ENCODE measurements at places on chromosomes 13 and 19.

DNA sequence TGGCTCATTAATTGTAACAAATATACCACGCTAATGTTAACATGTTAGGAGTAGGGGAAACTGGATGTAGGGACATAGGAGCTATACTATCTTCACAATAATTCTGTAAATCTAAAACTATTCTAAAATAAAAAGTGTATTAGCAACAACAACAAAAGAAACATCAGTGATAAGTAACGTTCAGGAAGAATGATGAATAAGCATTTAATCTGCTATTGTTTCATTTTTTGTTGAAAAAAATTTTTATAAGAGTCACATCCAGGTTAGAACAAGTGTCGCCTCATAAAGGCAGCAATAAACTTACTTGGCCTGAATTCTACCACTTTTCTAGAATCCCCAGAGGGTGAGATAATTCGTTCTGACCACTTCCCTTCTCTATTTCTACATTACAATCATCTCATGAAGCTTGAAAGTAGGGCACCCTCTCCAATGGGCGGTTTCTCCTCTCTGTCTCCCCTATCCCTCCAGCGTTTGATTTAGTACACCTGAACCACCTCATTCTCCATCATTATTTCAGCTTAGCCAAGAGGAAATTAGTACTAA, 253.1 kb upstream of the IPO5 start:
- DNase-seq: no peak

DNA sequence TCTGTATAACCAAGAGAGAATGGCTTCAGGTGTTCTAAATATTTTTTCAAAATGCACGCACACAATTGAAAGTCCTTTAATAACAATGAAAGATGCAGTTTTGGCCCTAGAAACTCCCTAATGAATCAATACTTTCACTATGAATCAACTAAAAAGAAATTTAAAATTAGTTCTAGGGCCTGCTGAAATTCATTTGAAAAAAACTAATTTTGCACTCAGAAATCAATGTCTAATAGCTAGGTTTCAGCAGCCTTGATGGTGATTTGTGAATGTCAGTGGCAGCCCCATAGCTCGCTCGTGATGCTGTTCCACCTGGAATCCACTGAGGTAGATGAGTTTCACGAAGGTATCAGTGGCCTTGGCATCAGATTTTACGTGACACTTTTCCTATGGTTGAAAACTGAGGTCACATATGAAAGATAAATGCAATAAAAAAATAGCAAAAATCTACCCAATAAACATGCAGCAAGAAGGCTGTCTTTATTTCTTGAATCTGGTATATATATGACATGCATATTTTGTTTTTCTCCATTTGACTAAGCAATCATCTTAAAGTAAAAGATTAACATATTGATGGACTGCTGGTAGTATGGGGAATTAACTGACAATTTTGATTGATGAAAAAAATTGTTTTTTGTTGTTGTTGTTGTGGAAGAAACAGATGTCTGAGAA, 141.0 kb downstream of the AKAP11 start:
- DNase-seq: no peak

- no peak for DNase-seq
Observed at GRCh38 chr13:46372071-46372470, 15.0 kb downstream of the RUBCNL start.

GRCh38 chr13:27534108-27534980, 84.0 kb upstream of the MTIF3 start:
- DNase-seq: no peak

DNA sequence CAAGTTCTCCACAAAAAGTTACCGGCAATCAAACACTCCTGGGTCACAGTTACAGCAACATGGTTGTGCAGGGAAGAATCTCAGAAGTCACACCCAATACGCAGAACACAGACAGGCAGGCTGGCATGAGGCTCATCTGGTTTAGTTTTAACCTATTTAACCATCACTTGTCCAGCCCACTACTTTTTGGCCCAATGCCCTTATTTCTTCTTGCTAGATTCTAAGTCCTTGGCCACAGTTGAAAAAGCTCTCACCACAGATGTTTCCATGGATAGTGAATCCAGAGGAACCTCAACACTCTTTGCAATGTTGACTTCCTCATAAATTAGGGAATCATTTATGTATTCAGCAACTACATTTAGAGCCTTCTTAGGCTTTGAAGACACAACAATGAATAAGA, 50.7 kb upstream of the FNDC3A start:
- no peak for DNase-seq

GRCh38 chr13:95793018-95793555, 116.1 kb downstream of the DNAJC3 start:
- no peak for DNase-seq

DNA sequence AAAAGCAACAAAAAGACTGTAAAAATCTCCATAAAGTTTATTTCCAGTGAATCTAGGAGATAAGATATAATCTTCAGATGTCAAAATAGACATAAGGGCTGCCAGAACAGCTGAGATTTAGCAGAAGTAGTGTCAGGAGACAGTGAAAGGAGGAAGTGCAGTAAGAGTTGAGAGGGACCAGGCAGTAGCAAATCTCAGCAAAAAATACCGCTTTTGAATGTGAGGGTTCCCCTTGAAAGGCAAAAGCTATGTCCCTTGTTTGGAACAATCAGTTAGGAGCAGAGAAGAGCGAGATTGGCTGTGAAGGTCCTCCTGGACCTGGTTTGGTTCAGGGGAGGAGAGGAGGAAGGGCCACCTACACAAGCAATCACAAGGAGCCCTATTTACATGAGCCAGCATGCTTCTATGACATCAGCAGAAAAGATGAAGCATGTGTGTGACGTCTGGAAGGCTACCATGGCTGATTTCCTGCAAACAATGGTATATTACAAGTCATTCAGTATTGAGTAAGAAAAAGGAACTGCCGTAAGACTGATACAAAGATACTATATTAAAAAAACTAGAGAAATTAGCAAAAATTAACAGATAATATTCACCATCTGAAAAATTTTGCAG, 98.9 kb upstream of the SIAH3 start:
- DNase-seq: no peak

- DNase-seq: no peak
Observed at GRCh38 chr13:63279136-63279535, 1863.5 kb upstream of the PCDH20 start.

GRCh38 chr13:98549728-98550317, 27.1 kb downstream of the STK24 start:
- DNase-seq: no peak

GRCh38 chr13:83865161-83866137, 16.8 kb downstream of the SLITRK1 start:
- DNase-seq: no peak

- DNase-seq: no peak
Observed at GRCh38 chr13:51270623-51271415, 48.6 kb downstream of the FAM124A start.

GRCh38 chr19:4923276-4923747, 14.0 kb downstream of the UHRF1 start:
- DNase-seq: no peak

DNA sequence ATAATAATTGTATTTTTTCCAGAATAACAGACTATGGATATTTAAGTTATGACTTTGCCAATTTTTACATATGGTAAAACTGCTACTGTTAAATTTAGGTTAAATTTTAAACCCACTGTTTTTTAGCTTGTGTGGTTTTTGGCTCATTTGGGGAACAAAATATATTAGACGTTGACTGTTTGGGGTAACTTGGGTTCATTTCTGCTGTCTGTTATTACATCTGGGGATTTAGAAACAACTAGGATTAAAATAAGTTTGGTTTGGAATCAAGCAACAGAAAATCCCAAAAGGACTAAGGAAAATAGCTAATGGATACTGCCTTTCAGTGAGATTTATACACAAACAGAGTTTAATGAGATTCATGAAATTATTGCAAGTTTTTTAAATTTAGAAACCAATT, 92.9 kb downstream of the ZNF100 start:
- DNase-seq: no peak

DNA sequence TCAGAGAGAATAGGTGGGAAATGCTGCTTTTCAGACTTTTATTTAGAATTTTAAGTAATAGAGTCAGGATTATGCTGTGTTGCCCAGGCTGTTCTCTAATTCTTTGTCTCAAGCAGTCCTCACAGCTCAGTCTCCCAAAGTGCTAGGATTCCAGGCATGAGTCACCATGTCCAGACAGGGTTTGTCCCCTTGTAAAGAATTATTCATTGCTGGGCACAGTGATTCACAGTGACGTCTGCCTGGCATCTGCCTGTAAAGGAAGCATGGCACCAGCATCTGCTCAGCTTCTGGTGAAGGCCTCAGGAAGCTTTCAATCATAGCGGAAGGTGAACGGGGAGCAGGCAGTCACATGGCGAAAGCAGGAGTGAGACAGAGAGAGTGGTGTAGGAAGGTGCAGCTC, 17.7 kb downstream of the ZNF763 start:
- DNase-seq: no peak

- no peak for DNase-seq
Observed at GRCh38 chr13:73365252-73365651, 306.4 kb downstream of the KLF5 start.

GRCh38 chr13:112983042-112983305, 14.0 kb downstream of the MCF2L start:
- no peak for DNase-seq

DNA sequence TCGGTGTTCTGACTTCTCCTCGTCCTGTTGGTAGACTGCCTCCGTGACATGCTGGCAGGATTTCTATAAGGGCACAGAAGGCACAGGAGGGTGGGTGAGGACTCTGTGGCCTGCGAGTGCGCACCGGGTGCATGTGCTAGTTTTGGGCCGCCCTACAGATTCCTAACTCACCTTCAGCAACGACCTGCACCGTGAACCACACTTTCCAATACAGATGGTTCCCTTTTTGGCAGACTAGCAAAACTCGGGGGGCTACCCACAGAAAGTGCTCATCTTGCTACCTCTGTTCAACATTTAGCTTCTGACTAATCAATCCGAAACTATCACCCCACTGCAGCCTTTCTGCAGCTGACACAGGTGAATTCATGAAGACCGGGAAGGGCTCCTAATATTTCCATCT, 14.1 kb upstream of the AMER2 start:
- DNase-seq: no peak

- no peak for DNase-seq
Observed at GRCh38 chr19:27752530-27753184, 1460.3 kb downstream of the UQCRFS1 start.

DNA sequence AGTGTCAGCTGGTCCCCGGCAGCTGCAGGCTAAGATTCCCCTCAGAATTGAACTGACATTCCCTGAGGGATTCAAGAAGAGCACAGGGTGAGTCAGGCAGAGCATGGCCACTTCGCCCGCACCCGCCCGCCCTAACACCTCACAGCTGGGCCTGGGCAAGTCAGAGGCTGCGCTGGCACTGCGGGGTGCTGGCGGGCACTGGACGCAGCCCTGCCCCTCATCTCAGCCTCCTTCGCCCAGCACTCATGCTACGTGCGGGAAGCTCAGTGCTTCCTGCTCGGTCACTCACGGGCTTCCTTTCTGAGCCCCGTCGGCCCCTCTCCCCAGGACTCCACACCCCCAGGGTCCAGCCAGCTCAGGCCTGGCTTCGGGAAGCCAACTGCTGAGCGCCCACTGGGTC, 56.9 kb downstream of the MLLT1 start:
- no peak for DNase-seq

GRCh38 chr19:40906512-40906911, 24.5 kb upstream of the CYP2A7 start:
- no peak for DNase-seq

DNA sequence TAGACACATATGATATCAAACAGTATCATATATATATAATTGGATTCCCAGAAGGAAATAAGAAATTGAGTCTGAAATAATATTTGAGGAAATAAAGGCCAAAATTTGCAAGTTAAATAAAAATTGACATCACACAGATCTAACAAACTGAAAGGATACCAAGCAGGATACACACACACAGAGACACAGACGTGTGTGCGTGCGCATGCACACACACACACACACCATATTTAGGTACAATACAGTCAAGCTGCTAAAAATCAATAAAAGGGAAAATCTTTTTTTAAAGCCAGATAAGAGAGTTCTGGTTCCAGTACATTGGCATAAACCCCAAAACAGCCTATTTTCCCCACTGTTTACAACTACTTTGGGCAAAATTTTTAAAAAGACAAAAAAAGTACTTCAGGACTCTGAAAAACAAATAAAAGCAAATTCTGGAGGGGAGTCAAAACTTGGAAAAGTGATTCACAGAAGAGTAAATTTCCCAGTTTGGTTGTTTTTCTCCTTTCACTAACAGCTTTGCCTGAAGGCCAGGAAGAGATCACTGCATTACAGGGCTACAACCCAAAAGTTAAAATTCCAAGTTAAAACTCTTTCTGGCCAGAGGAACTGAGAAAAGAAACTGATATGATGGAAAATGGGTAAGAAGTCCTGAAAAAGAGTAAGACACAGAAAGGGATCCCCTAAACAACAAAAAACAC, 16.2 kb downstream of the MYCBP2 start:
- no peak for DNase-seq

GRCh38 chr19:45162608-45163143, 1.9 kb upstream of the NKPD1 start:
- DNase-seq: no peak

DNA sequence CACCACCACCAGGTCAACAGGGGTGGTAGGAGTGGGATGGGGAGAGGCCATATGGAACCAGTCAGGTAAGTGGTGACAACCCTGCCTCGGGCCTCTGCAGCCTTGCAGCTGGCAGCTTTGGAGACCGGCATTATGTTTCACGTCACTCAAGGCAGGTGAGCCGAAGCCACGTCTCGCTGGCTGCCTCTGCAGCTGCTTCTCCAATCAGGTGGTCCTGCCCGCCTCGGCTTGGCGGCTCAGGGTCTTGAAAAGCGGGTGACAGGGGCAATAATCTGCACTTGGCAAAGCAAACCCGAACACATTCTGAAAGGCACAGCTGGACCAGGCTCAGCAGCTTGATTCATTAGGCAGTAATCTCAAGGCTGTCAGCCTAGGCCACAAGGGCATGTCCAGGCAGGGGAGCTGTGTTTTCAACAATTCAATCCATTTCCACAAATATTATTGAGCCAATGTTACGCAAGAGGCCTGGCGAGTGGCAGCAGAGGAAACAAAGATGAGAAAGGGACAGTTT, 77.4 kb upstream of the PCDH8 start:
- no peak for DNase-seq

DNA sequence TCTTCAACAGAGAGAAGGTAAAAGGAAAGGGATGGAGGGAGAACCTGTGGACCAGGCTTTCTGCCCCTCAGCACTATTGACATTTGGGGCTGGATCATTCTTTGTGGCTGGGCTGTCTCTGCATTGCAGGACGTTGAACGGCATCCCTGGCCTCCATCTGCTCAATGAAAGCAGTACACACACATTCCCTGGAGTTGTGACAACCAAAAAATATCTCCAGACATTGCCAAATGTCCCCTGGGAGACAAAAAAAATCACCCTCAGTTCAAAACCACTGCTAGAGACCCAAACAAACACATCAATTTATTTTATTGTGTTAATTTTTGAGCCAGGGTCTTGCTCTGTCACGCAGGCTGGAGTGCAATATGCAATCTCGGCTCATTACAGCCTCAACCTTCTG, 43.3 kb downstream of the INSR start:
- no peak for DNase-seq

DNA sequence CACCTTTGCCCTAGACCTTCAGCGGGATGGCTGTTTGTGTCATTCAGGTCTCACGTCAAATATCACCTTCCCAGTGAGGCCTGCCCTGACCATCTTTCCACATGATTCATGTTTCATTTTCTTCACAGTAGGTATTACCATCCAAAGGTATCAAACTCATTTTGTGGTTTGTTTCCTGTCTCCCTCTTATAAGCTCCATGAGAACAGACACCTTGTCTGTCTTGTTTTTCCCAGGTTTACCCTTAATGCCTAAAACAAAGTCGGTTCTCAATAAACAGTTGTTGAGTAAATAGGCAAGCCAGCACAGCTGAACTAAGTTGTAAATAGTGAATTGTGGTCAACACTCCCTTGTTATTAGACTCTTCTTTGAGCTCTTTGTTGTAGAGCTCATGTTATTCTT, 122.6 kb upstream of the GJB6 start:
- no peak for DNase-seq

- DNase-seq: no peak
Observed at GRCh38 chr19:55536366-55536765, 567 bp downstream of the SBK2 start.

Measured in H54 (cell line).